ENCODE measurements at places on chromosomes 5 and 9.
A peak's percentile ranks its signal among the peaks of the same experiment; 100 is the strongest.

GRCh38 chr5:141485321-141486055, 658 bp downstream of the PCDHGC4 start:
- no peak for DNase-seq

GRCh38 chr5:106094204-106094607, 1576.5 kb downstream of the EFNA5 start:
- DNase-seq, result peak; percentile 22

DNA sequence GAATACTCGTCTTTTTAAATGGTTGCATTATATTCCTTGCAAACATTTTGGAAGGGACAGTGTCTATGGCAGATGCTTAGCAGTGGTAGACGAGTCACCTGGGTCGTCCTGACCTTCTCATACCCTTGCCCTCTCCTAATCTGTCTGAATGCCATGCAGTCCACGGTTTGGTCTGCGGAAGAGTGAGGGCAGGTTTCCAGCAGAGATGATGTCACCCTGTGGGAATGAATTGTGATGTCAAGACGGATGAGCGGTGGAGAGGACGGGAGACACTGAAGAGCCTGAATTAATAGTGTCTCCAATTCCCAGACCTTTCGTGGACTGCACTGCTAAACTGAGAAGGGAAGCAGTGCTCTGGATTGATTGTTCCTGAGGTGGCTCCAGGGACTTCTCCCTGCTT, 329.0 kb upstream of the PANK3 start:
- DNase-seq, result peak; percentile 74

- no peak for DNase-seq
Measured at GRCh38 chr5:133819977-133820471, 148.4 kb downstream of the C5orf15 start.

GRCh38 chr9:69674716-69675438, 2.7 kb upstream of the APBA1 start:
- DNase-seq, result peak; percentile 94

GRCh38 chr5:16483361-16483760, 17.8 kb upstream of the ZNF622 start:
- DNase-seq, result no peak

GRCh38 chr9:126677188-126678084, 63.7 kb downstream of the LMX1B start:
- no peak for DNase-seq

- DNase-seq, result no peak
Measured at GRCh38 chr9:68964765-68965164, 49.1 kb downstream of the PRKACG start.

- DNase-seq, result peak; percentile 70
Measured at GRCh38 chr9:136372561-136373299, 739 bp downstream of the CARD9 start.

GRCh38 chr5:157106630-157107461, 2.0 kb downstream of the HAVCR2 start:
- no peak for DNase-seq
